ENCODE measurements at places on chromosomes 2 and 18. TPM values are rescaled to one million over a fixed set of nuclear protein-coding genes. Genes with fewer than 3 reads are reported as not detected.

DNA sequence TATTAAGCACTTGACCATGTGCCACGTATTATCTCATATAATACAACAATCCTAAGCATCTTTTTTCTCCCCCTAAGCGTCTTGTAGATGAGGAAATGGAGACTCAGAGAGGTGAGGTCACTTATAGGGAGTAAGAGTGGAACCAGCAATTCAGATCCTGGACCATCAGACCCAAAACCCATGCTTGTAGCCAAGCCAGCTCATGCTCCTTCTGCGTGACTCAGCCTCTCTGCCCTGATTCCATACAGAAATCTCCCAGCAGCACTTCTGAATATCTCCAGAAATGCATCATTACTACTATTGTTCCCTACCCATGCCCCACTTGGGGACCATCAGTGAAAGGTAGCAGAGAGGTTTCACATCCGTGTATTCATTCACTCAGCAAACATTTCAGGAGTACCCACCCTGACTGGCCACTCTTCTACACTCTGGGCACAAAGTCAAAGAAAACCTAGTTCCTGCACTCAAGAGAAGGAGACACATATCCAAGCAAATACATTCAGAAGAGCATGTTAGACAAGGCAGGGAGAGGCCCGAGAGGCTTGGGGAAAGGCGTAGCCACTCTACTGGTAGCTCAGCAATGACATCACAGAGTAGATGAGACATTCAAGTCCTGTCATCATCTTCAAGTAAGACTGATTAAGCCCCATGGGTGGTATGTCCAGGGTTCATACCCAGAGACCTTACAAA lies 141.9 kb downstream of the MTCL1 start:
- no peaks in the 10 kb centered on the region for H3K27me3 ChIP-seq
- H3K36me3 ChIP-seq = no peaks in the 10 kb centered on the region
- H3K4me1 ChIP-seq = peaks cover 23% of the 10 kb centered on the region
- no peak for DNase-seq
- no peak overlapping the region for H3K4me3 ChIP-seq

DNA sequence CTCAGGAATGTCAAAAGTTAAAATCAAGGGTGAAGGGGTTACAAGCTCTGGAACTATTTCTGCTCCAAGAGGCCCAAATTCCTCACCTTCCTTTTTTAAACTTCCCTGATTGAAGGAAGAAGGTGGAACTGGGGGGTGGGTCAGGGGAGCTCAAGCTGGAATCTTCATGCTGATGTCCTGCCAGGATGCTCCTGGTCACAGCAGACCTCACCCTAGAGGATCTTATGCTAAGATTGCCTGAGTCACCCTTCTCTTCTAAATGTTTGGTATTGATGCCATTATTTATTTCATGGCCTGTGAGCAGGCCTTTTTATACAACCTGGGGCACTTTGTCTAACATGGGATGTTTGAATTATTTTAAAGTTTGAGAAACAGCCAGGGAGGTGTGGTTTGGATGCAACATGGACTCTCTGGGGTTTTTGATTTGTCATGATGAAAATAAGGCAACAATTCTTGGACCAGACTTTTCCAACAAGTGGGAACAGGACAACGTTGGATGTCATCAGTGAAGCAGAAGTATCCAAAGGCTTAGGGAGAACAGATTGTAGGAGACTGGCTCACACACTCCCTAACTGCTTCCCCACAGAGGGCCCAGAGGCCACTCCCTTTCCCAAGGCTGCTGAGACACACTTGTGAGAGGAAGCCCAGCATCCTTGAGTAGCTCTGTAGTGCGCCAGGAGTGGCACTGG lies 420.2 kb upstream of the MEX3C start:
- H3K4me1 ChIP-seq = no peaks in the 10 kb centered on the region
- H3K27ac ChIP-seq = no peak overlapping the region
- H3K36me3 ChIP-seq = no peaks in the 10 kb centered on the region
- no peak overlapping the region for H3K4me3 ChIP-seq

Gene CYP27A1
- 23.4 TPM for total RNA-seq

DNA sequence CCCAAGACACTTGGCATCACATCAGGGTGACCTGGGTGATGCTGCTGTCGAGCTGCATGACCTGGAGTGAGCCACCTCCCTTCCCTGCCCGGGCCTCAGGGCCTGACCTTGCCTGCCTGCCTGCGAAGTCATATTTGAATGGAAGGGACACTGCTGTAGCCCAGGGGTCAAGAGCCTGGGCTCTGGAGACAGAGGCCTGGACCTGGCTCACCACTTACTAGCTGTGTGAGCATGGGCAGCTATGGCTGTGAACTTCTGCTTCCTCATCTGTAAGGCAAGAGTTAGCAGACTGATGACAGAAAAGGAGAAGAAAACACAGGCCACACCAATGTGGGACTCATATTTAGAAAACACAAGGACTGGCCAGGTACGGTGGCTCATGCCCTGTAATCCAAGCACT lies 118.7 kb downstream of the ZFP36L2 start:
- H3K36me3 ChIP-seq = no peaks in the 10 kb centered on the region
- no peak for DNase-seq
- H3K27me3 ChIP-seq = no peaks in the 10 kb centered on the region
- H3K4me1 ChIP-seq = peaks cover 64% of the 10 kb centered on the region
- no peak overlapping the region for H3K4me3 ChIP-seq

Gene MYO5B
- total RNA-seq = 10.2 TPM

Gene EN1
- total RNA-seq = not detected

GRCh38 chr2:218878486-218878885 lies 2.2 kb upstream of the WNT10A start:
- peaks cover 22% of the 10 kb centered on the region for H3K27me3 ChIP-seq
- peaks cover 27% of the 10 kb centered on the region for H3K4me1 ChIP-seq
- DNase-seq = no peak
- no peak overlapping the region for H3K4me3 ChIP-seq

- no peaks in the 10 kb centered on the region for H3K36me3 ChIP-seq
- H3K4me3 ChIP-seq = no peak overlapping the region
- no peaks in the 10 kb centered on the region for H3K27me3 ChIP-seq
Observed at GRCh38 chr18:61953161-61953560, 60.4 kb upstream of the RNF152 start.

Gene RGPD4
- not detected for total RNA-seq

Gene SERPINB13
- not detected for total RNA-seq

DNA sequence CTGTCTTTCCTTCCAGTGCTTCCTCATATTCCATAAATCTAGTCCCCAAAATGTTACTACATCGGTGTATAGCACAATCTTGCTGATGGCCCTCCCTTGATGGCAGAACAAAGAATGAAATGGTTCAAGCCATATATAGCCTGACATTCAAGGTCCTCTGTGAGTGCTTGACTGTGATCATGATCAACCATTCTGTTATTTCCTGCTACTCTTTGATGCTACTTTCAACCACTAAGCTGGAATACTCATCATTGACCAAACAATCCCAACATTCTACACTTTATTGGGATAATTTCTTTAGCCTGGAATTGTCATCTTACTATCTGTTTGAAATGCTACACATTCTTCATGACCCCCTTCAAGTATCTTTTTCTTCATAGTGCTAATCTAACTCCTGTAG lies 633.9 kb downstream of the PLCL1 start:
- H3K36me3 ChIP-seq = no peaks in the 10 kb centered on the region
- H3K27ac ChIP-seq = no peak overlapping the region
- no peak overlapping the region for H3K4me3 ChIP-seq
- H3K4me1 ChIP-seq = no peaks in the 10 kb centered on the region
- DNase-seq = no peak

Gene FEV
- total RNA-seq = not detected

GRCh38 chr2:120924924-120925323 lies 189.3 kb downstream of the GLI2 start:
- H3K36me3 ChIP-seq = no peaks in the 10 kb centered on the region
- no peak for DNase-seq
- H3K4me1 ChIP-seq = peaks cover 13% of the 10 kb centered on the region
- H3K4me3 ChIP-seq = no peak overlapping the region
- no peaks in the 10 kb centered on the region for H3K27me3 ChIP-seq

- no peaks in the 10 kb centered on the region for H3K27me3 ChIP-seq
- no peaks in the 10 kb centered on the region for H3K36me3 ChIP-seq
- DNase-seq = no peak
Observed at GRCh38 chr18:13485604-13486003, 240.8 kb downstream of the FAM210A start.

- H3K27me3 ChIP-seq = no peaks in the 10 kb centered on the region
- H3K27ac ChIP-seq = peak overlapping the region; percentile 47
- no peak overlapping the region for H3K4me3 ChIP-seq
- H3K4me1 ChIP-seq = no peaks in the 10 kb centered on the region
- DNase-seq = no peak
- no peaks in the 10 kb centered on the region for H3K36me3 ChIP-seq
Observed at GRCh38 chr18:44793194-44793593, 112.5 kb downstream of the SETBP1 start.

Gene COBLL1
- 14.9 TPM for total RNA-seq

GRCh38 chr18:49934457-49934856 lies 121.1 kb upstream of the ACAA2 start:
- H3K36me3 ChIP-seq = no peaks in the 10 kb centered on the region
- no peaks in the 10 kb centered on the region for H3K4me1 ChIP-seq
- H3K4me3 ChIP-seq = no peak overlapping the region
- DNase-seq = peak; percentile 34
- H3K27me3 ChIP-seq = no peaks in the 10 kb centered on the region
- no peak overlapping the region for H3K27ac ChIP-seq

Gene CHST9
- 0.90 TPM for total RNA-seq

DNA sequence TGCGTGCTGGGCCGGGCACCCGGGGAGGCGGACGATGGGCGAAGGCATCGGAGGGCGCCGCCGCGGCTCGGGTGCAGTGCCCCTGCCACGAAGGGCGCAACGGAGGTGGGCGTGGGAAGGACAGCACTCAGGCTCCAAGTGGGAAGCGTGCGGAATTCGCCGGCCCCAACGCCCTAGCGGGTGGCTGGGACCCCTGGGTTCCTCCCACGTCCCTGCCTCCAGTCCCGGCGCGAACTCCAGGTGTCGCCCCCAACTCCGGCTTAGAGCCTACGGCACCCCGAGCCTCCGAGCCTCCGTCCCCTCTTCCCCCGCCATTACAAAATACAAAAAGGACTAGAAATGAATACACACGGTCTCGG lies 1.3 kb downstream of the CYP27C1 start:
- no peaks in the 10 kb centered on the region for H3K36me3 ChIP-seq
- peaks cover 24% of the 10 kb centered on the region for H3K4me1 ChIP-seq
- H3K4me3 ChIP-seq = peak overlapping the region; percentile 29
- no peak for DNase-seq
- peaks cover 9% of the 10 kb centered on the region for H3K27me3 ChIP-seq

DNA sequence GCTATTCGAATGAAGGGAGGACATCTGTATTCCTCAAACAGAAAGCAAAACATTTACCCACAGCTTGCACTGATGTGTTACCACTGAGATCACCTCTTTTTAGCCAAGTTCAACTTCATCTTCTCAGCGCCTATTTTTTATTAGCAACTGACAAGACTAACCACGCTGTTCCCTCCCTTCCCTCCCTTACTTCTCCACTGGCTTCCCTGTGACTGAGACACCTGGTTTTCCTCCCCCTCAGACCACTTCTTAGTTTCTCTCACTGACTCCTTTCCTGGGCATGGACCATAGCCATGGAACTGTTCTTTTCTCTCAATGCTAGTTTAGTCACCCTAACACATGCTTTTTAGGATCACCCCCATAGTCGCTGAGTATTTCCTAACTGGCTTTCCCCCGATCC lies 3.3 kb downstream of the L3MBTL4 start:
- no peaks in the 10 kb centered on the region for H3K27me3 ChIP-seq
- H3K4me3 ChIP-seq = no peak overlapping the region
- DNase-seq = no peak
- H3K4me1 ChIP-seq = no peaks in the 10 kb centered on the region
- H3K27ac ChIP-seq = peak overlapping the region; percentile 24

Measured in right atrium auricular region (tissue), 2 donors.